ENCODE measurements at places on chromosomes 13 and 19.
A peak's percentile ranks its signal among the peaks of the same experiment; 100 is the strongest.

DNA sequence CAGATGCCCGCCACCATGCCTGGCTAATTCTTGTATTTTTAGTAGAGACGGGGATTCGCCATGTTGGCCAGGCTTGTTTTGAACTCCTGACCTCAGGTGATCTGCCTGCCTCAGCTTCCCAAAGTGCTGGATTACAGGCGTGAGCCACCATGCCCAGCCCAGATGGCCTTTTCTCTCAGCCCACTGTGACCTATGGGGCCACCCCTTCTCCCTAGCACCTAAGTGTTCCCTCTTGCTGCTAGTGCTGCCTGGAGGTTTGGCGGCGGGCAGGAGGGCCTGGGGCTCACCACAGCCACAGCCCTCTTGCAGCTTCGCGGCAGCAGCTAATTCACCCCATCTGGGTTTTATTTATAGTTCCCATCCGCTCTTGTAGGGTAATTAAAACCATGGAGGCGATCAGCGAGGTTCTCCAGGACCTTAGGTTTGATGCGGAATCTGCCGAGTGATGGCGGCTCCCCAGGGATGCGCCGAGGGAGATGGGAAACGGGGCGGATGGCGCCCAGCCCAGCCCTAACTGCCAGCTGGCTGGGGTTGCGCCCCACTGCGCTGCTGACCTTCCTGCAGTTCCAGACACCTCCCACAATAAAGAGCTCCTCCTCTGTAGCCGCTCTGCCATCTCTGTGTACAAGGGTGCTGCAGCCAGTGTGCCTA is 3.3 kb downstream of the REX1BD start:
- no peak for DNase-seq

DNA sequence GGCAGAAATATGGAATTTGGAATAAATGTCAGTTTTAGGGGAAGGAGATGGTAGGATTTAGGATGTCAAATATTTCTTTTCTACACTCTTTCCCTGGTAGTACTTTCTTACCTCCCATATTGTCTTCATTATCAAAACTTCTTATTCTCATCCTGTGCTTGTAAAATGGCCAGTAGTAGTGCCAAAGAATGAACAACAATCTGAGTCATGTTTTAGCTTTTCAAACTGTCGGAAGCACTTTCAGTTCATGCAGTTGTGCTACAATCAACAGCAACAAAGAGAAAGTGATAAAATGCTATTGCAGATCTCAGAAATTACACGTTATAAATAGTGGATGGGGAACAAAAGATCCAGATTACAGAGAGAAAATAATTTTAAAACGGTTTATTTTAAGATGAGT is 193.7 kb upstream of the RXFP2 start:
- no peak for DNase-seq

DNA sequence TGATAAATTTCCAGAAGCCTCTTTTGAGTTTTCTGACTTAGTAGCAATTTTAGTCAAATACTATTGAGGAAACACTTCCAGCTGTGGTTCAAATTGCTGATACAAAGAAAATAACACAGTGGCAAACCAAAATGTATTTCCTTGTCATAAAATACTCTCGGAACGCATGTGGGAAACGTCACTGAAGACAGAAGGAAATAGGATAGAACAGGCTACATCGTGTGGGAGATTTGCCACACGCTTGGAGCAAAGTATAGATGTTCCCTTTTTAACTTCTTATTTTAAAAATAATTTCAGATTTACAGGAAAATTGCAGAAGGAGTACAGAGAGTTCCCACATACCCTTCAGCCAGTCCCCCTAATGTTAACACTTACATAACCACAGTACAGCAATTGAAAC is 88.8 kb downstream of the ING1 start:
- DNase-seq, result no peak

DNA sequence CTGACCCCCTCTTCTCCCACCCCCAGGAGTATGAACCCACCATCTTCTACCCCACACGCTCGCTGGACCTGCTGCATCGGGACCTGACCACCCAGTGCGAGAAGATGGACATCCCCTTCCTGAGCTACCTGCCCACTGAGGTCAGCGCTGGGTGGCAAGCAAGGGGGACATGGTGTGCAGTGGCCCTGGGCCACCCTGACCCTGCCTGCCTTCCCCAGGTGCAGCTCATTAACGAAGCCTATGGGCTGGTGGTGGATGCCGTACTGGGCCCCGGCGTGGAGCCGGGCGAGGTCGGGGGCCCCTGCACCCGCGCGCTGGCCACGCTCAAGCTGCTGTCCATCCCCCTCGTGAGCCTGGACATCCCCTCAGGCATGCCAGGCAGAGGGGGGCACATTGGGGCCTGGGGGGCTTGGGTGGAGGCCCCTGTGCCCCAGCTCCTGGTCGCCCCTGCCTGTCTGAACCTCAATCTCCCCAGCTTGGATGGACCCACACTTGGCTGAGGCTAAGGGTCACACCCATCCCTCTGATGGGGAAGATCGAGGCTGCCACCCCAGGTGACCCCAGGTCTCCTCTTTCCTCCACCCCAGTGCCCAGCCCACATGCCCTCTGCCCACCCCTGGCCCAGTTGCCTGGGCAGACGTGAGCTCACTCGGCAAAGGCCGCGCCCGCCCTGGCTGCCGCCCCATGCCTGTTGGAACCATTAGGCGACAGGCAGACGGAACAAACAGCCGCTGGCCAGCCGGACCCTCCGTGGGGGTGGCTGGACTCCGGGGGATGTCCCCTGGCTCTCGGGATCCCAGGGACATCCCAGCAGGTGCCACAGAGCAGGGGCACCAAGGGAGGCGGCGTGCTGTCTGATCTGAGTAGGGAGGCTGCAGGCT is 2.5 kb upstream of the CILP2 start:
- DNase-seq, result no peak

- DNase-seq, result peak; percentile 86
Measured at GRCh38 chr19:45137179-45137761, 23.5 kb downstream of the NKPD1 start.

- DNase-seq, result no peak
Measured at GRCh38 chr13:20144141-20144850, 16.6 kb downstream of the GJA3 start.

GRCh38 chr13:30329009-30329585 is 21.7 kb upstream of the KATNAL1 start:
- DNase-seq, result no peak

GRCh38 chr13:84121456-84121855 is 239.2 kb upstream of the SLITRK1 start:
- DNase-seq, result no peak

GRCh38 chr13:38262211-38262610 is 87.4 kb upstream of the UFM1 start:
- no peak for DNase-seq

DNA sequence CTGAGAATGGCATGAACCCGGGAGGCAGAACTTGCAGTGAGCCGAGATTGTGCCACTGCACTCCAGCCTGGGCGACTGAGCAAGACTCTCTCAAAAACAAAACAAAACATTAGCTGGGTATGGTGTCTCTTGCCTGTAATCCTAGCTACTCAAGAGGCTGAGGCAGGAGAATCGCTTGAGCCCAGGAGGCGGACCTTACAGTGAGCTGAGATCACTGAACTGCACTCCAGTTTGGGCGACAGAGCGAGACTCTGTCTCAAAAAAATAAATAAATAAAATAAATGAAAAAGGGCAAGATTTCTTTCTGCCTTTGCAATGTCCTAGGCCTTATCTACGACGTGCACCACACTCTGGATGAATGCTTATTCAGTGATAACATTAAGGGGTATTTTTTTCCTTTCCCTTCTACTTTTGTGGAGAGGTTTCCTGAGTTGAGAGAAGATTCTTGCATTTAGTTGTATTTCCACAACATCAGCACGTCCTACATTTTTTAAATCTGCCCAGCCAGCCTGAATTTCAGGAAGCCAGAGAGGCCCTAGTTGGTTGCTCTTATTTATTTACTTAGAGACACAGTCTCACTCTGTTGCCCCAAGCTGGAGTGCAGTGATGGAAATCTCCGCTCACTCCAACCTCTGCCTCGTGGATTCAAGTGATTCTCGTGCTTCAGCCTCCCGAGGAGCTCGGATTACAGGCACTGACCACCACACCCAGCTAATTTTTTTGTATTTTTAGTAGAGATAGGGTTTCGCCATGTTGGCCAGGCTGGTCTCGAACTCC is 26.1 kb upstream of the OR1M1 start:
- no peak for DNase-seq

DNA sequence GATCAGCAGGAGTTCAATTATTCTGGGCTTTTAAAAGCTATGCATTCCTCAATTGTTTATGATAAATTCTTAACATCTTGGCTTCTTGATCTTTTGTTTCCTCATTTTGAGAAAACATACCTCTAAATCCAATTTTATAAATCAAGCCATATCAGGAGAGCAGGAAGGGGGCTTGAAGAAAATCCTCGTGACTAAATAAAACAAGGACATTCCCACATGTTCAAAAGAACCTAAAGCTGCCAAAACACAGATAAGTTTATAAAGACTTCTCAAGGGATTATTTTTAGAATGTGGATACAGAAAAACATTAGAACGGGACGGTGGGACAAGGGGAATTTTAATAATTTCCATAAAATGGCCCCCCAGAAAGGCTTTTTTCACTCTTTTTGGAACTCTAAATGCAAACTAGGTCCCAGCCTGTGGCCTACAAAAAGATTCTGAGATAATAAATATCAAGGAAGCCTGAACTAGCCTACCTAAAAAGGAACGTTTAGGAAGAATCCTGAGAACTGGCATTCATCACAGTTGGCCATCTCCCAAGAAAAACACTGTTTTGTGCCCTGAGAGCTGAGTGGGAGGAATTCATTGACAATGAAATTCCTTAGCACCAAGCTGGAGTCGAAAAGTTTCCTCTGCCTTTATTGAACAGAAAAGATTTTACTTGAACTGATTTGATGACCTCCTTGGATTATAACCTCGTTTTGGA is 30.1 kb downstream of the ZAR1L start:
- no peak for DNase-seq

GRCh38 chr19:12785431-12786031 is 5.8 kb upstream of the JUNB start:
- no peak for DNase-seq

- no peak for DNase-seq
Measured at GRCh38 chr13:46572752-46573431, 19.9 kb downstream of the LRCH1 start.

DNA sequence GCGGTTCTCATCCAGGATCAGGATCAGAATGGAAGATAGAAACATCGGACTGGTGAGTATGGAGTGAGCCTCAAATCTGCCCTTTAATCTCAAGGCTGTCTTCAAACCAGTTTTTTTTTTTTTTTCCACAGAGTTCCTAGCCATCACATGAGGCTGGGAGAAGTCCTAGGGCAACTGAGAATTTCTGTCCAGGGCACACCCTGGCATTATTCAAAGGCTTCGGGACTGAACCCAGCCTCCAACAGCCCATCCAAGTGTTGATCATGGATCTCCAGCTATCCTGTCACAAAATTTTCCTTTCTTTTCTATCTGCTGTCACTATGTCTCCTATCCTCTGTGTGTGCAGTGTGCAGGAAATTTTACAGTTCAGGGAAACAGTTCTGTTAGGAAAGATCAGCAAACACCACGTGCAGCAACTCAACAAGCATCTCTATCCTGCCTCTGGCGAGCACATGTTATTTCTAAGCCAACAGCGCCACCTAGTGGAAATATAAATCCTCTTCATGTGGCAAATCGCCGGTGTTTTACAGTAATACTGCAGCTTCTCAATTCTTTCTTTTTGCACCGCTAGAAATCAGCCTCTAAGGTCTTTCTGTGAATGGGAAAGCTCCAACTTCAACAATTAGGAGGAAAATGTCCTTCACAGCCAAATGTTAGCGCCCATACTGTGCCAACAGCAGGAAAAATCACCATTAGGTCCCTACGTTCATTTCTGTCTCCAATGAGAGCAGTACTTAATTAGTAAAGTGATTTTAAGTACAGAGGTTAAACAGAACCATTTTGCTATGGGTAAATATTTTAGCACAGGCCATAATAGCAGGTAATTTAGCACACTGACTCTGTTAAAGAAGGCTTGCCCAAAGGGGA is 21.4 kb upstream of the ZNF181 start:
- DNase-seq, result peak; percentile 50

- no peak for DNase-seq
Measured at GRCh38 chr13:33717775-33718174, 100.2 kb upstream of the RFC3 start.

GRCh38 chr19:14439014-14439413 is 5.9 kb downstream of the PKN1 start:
- DNase-seq, result no peak

DNA sequence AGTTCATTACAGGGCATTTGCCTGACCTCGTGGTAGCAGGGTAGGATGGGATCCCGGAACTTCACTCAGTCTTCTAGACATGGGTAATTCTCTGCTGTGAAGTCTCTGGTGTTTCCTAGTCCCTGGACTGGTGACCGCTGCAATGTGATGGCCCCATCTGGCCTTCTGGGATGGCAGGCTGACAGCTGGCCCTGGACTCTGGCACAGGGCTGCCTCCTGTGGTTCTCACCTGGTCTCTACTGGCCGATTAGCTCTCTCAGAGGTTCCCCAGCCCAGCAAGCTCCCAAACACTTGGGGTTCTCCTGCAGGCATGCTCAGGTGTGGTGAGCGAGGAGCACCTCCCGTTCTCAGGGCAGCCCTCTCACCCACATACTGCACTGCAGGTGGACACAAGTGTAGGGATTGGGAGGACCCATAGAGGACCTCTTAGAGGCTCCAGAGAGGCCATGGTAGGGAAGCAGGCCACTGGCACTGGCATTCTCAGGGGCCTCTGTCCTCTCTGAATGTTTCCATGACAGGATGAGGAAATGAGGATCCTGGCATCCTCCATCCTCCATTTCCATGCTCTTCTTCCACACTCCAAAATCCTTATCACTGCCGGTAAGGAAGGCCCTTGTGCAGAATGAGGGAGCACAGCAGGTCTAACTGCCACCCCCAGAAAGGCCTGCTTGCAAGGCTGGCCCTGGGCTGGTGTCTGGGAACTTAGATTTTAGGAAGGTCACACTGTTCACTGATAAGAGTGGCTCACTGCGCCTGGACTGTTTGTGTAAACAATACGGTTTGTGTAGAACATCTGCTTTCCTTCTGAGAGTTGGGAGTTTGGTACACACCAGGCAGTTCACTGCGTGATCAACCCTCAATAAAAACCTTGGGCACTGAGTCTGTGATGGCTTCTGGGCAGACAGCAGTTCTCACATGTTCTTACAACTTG is 31.5 kb upstream of the FARP1 start:
- no peak for DNase-seq

- no peak for DNase-seq
Measured at GRCh38 chr13:24226762-24227161, 66.2 kb downstream of the SPATA13 start.

DNA sequence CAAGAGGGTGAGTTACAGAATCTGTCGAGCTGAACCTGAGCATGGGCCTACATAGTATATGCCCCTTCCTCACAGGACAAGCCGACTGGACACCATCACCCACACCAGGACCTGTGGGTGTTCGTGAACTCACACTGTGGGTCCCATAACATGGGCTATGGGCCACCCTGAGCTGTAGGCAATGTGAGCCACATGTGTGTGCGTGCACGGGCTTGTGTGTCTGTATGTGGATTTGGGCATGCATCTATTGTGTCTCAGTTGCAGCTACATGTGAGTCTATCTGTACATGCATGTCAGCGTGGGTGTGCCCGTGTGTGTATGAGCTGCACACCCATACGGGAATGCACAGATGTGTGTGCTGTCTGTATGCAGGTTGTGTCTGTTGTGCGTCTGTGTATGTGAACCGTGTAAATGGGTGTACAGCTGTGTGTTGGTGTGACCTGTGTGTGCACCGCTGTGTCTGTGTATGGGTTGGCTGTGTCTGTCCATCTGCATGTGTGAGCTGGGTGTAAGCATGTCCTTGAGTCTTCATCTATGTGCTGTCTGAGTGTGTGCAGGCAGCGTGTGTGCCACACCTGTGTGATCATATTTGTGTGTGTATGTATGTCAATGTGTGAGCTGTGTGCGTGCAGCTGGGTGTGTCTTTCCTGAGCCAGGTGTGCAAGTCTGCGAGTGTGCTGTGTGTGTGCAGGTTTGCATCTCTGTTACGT is 1.7 kb downstream of the NOTCH3 start:
- DNase-seq, result no peak

- no peak for DNase-seq
Measured at GRCh38 chr19:42290523-42291434, 11.2 kb upstream of the PRR19 start.

All from GM10248 (cell line).